ENCODE measurements at places on chromosomes 4 and X. TPM values are rescaled to one million over a fixed set of nuclear protein-coding genes. Genes with fewer than 3 reads are reported as not detected.

The NUDT10 gene
- not detected for total RNA-seq

The QRFPR gene
- total RNA-seq = 3.7 TPM

The CWH43 gene
- not detected for total RNA-seq

The PARM1 gene
- total RNA-seq = 103 TPM

The LUZP4 gene
- total RNA-seq = not detected

The CT45A10 gene
- not detected for total RNA-seq
